NCI-H460 (cell line): ENCODE measurements at places on chromosomes 4 and X. TPM values are rescaled to one million over a fixed set of nuclear protein-coding genes. Genes with fewer than 3 reads are reported as not detected.

The YY2 gene
- 2.3 and 3.5 TPM in 2 replicates for total RNA-seq

The PPEF2 gene
- not detected in 2 replicates for total RNA-seq

The TLR2 gene
- total RNA-seq, result 0.10 and 0.14 TPM in 2 replicates

The RAI2 gene
- total RNA-seq, result not detected in 2 replicates
